SJCRH30 (cell line): ENCODE measurements at places on chromosomes 1 and 21. TPM values are rescaled to one million over a fixed set of nuclear protein-coding genes. Genes with fewer than 3 reads are reported as not detected.

DNA sequence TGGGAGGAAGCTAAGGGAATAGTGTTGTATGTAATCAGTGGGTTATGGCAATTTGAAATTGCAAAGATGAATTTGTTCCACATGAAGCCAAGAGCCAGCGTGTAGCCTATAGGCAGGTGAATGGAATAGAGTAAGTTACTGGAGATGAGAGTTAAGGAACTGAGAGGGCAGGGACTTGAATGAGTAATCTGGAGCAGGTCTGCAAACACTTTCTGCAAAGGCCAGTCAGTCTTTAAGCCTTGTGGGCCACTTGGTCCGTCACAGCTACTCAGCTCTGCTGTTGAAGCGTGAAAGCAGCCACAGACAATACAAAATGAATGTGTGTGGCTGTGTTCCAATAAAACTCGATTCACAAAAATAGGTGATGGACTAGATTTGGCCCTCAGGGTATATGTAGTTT is 29.2 kb downstream of the SZT2 start:
- no peak for DNase-seq
- no peak overlapping the region for H3K4me3 ChIP-seq
- no peak overlapping the region for H3K27ac ChIP-seq
- H3K4me1 ChIP-seq = no peaks in the 10 kb centered on the region

- no peaks in the 10 kb centered on the region for H3K4me1 ChIP-seq
- no peaks in the 10 kb centered on the region for H3K36me3 ChIP-seq
- no peaks in the 10 kb centered on the region for H3K27me3 ChIP-seq
- H3K27ac ChIP-seq = no peak overlapping the region
These were observed 201.7 kb upstream of the BEND5 start for GRCh38 chr1:48978413-48978812.

DNA sequence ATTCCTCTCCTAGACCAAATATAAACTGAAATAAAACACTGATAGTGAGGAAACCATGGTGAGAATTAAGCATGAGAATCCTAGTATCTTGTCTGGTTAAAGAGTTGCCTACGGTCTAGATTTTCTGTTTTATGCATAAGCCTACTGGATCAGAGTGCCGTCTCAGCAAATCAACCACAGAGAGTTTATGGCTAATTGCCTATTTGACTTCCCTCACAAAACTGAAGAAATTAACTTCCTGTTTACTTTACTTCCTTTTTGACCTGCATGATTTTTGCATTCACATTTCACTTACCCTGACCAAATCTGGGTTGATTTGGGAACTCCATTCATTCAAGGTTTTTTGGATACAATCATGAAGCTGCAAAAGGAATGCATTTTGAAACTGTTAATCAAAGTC is 5.0 kb downstream of the GCLM start:
- H3K4me3 ChIP-seq = no peak overlapping the region
- DNase-seq = no peak
- peaks cover 6% of the 10 kb centered on the region for H3K4me1 ChIP-seq
- no peaks in the 10 kb centered on the region for H3K36me3 ChIP-seq
- H3K27ac ChIP-seq = no peak overlapping the region

- H3K4me1 ChIP-seq = no peaks in the 10 kb centered on the region
- no peak overlapping the region for H3K27ac ChIP-seq
- peaks cover 5% of the 10 kb centered on the region for H3K27me3 ChIP-seq
- H3K4me3 ChIP-seq = no peak overlapping the region
These were observed 308.4 kb downstream of the AJAP1 start for GRCh38 chr1:4962836-4963235.

GRCh38 chr1:11920239-11920903 is 5.9 kb downstream of the KIAA2013 start:
- peaks cover 46% of the 10 kb centered on the region for H3K36me3 ChIP-seq
- H3K4me3 ChIP-seq = no peak overlapping the region
- peaks cover 10% of the 10 kb centered on the region for H3K4me1 ChIP-seq
- H3K27me3 ChIP-seq = no peaks in the 10 kb centered on the region
- no peak for DNase-seq

DNA sequence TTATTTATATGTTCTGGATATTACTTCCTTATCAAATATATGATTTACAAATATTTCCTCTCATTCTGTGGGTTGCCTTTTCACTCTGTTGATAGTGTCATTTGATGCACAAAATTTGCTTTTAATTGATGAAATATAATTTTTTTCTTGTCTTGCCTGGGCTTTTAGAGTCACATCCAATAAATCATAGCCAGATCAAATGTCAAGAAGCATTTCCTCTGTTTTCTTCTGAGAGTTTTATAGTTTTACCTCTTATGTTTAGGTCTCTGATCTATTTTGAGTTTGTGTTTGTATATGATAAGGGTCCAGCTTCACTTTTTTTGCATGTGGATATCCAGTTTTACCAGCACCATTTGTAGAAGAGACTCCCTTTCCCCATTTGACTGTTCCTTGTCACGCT is 29.5 kb downstream of the CD46 start:
- DNase-seq = no peak
- H3K27ac ChIP-seq = no peak overlapping the region
- no peaks in the 10 kb centered on the region for H3K4me1 ChIP-seq
- no peaks in the 10 kb centered on the region for H3K27me3 ChIP-seq
- no peak overlapping the region for H3K4me3 ChIP-seq
- peaks cover 69% of the 10 kb centered on the region for H3K36me3 ChIP-seq

DNA sequence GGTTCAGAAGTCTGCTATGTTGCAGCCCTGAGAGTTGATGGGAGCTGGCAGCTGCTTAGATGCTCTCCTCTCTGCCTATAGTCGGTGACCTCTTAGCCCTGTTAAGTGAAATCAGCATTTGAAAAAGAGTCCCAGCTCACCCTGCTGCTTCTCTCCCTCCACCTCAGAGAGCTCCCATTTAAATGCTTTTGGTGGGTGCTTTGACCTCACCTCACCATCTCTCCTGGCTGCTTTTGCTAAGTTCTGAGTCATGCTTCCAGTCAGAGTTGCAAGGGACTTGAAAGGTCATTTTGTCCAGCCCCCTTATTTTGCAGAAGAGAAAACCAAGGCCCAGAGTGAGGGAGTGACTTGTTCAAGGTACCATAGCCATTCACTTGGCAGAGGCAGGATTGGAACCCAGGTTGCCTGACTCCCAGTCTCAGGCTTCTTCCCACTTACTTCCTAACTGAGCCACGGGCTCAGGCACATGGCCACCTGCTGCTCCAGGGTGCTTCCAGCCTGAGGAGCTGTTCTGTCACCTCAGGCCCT is 3.3 kb downstream of the MAPKAPK2 start:
- peak; percentile 75 for DNase-seq
- no peaks in the 10 kb centered on the region for H3K36me3 ChIP-seq
- H3K27ac ChIP-seq = peak overlapping the region; percentile 4; the same call in 1 of the 2 replicates
- no peak overlapping the region; the same call in 1 of the 2 replicates for H3K4me3 ChIP-seq

DNA sequence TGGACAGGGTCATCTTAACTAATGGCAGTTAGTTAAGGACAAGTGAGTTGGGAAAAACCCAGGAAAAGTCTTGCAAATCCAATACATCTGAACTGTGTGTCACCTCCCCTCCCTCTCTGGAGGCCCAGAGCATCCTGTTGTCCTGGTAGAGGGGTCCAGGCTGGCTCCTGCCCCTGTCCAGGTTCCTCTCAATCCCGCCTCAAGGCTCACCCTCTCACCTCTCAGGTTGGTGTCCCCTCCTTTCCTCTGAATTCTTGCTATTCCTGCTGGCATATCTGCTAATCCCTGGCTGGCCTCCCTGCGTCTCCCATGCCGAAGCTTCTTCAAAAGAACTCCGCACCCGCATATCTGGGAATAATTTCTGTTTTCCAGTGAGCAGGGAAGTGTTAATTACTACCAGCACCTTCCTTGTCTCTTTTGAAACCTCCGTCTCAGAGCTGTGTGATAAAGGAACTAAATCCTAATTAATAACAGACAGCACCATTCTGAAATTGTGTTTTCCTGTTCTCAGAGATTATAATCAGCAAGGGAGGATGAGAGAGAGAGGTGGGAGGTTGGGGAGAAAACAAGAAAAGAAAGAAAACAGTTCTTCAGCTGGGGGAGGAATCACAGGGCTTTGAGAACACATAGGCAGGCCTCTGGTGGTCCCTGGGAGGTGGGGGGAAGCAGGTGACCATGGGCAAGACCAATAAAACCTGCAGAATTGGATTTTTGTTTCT is 568.0 kb downstream of the PTPRU start:
- no peak overlapping the region for H3K4me3 ChIP-seq
- H3K27ac ChIP-seq = no peak overlapping the region
- DNase-seq = no peak
- H3K4me1 ChIP-seq = no peaks in the 10 kb centered on the region
- peaks cover 4% of the 10 kb centered on the region for H3K27me3 ChIP-seq

Gene PHLDA3
- 30.8 and 33.9 TPM in 2 replicates for total RNA-seq
